HT1080 (cell line): ENCODE measurements at places on chromosomes 7 and 10. TPM values are rescaled to one million over a fixed set of nuclear protein-coding genes. Genes with fewer than 3 reads are reported as not detected.

GRCh38 chr10:132677096-132677472, 108.9 kb downstream of the NKX6-2 start:
- DNase-seq = no peak

- no peak for DNase-seq
Observed at GRCh38 chr10:43962346-43963191, 313.9 kb upstream of the ZNF32 start.

DNA sequence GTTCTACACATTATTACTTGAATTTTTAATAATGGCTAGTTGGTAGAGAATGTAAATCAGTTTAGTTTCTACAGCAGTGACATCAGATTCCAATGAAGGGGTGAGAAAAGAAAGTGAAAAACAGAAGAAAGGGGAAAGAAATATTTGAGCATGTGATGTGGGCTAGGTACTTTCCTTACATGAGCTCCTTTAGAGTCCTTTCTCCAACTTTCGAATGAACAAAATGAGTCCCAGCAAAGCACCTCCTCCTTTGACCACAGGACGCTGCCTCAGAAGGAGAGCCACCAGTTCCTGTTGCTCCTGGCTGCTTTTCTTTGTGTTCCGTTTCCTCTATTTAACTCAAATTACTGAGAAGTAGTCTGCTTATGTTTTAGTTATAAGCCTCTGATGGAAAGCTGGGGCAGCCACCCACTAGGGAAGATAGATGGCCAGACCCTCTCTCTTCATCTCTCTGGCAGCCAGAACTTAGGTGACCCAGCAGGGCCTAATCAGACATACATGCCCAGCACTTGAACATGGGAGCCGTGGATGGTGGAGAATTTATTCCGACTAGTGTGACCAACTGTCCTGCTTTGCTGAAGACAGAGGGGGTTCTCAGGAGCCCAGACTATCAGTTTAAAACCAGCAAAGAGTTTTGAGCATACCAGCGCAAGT, 82.4 kb upstream of the NME8 start:
- DNase-seq = no peak

DNA sequence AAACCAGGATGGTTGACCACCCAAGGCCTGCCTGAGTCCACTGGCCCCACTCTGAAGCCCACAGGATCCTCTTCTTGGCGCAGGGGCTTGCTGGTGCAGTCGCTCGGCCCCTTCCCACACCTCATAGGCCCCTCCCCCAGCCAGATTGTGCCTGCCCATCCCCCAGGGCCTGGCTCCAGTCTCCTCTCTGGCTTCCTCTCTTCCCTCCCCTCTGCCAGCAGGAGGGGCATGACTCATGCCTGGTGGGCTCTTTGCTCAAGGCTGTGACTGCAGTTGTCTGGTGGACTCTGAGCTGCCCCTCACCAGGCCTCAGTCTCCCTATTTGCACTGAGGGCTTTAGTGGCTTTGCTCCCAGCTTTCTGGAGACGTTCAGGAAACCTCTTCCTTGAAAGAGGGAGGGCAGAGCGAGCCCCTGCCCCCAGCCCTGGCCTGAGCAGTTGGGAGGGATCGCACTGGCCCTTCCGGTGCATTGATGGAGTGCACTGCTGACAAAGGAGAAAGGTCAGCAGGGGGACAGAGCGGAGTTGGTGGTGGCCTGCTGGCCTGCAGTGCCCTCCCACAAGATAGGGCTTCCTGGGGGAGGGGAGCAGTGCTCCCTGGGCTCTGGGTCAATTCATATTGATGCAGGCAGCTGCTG, 60.7 kb downstream of the ZMIZ1 start:
- DNase-seq = peak; percentile 68

DNA sequence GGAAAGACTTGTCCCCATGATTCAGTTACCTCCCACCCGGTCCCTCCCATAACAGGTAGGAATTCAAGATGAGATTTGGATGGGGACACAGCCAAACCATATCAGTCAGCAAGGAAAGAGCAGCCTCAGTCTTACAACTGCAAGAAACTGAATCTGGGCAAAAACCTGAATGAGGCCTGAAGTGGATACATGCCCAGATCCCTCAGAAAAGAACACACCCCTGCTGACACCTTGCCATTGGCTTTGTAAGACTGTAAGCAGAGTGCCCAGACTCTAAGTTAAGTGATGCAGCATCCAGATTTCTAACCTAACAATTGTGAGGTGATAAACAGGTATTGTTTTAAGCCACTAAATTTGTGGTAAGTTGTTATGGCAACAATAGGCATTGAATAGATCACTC, 670.8 kb downstream of the SORCS1 start:
- no peak for DNase-seq

DNA sequence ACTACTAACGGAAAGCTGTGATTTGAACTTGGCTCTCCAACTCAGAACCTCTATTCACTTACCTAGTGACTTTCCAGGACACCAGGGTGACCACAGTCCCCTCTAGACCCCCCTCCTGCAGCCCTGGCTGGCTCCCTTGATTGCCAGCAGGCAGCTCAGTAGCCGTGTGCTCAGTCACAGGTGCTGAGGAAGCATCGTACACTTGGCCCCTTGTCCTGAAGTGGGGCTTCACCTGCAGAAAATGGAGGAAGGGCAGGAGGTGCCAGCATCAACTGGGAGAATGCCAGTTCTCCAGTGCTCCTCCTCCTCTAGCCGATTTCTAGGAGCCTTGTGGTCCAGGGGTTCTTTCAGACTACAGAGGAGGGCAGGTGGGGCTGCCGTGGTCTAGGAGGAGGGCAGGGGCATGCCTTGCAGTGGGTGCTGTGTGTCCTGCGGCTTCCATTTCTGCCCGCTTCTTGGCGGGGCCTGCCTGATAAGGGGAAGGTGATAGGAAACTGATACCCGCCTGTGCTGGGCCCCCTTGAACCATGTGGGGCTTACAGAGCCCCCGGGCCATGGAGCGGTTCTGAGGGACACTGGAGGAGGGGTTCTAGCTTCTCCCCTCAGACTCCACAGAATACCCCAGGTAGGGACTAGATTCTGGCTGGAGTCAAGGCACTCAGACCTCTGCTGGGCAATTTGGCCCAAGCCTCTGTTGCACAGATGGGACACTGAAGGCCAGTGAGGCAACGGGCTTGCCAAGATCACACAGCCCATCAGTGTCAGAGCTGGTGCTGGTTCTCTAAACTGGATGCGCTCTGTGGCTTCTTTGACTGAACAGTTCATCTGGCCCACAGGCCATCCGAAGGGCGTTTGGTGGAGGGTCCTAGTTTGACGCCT, 14.0 kb downstream of the FAM241B start:
- DNase-seq = no peak

DNA sequence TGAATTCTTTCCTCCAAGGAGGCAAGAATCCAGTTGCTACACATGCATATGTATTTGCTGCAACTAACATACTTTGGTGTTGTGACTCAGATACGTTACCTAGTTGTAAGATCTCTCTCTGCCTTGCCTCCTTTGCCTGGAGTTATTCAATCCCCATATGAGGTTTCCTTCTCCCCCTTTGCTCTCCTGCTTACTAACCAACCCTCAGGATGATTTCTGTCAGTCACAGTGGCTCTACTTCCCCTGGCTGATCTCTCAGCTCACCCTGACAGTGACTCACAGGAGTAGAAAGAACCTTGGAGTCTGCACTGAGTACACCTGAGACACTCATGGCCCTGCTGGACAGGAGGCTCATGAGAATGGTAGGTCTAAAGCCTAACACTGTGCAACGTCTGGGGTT, 92.0 kb downstream of the TMEM106B start:
- peak; percentile 58 for DNase-seq

DNA sequence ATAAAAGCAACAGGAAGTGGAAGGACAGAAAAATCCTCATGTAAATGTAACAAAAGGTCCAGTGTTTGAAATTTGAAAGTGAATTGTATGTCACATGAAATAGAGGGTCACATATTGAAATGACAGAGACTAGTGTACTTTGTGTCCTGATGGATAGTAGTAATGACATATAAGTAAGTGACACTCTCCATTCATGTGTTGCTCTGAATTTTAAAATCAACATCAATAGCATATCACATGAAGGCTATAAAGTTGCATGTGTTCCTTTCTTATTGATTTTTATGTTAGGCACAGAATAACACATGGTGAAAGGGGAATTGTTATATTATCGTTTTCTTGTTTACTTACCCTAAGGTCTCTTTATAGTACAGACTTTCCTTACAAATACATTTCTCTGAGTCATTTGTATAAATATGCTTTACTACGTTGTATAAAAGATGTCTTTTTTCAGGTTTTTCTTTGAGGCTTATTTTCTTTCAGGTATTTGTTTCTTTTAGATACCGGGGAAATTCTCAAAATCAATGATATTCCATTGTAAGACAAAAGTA, 104.6 kb upstream of the CACNA2D1 start:
- no peak for DNase-seq

DNA sequence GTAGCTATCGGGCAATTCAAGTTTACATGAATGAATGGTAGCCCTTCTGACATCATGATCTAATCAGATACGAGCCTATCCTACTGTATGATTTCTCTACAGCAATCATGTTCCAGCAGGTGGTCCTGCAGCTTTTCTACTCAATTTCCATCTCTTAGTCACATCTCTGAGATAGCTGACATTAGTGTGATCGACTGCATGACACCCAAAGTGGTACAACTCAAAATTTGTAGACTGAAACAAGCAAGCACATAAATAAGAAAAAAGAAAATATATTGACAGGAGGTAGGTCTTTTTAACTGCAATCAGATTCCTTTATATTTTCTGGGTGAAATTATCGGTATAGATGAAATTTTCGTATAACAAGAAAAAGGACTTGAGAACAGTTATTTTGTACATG, 132.0 kb downstream of the PPP1R17 start:
- no peak for DNase-seq

GRCh38 chr10:14616955-14617730, 157.6 kb downstream of the FAM107B start:
- DNase-seq = no peak

DNA sequence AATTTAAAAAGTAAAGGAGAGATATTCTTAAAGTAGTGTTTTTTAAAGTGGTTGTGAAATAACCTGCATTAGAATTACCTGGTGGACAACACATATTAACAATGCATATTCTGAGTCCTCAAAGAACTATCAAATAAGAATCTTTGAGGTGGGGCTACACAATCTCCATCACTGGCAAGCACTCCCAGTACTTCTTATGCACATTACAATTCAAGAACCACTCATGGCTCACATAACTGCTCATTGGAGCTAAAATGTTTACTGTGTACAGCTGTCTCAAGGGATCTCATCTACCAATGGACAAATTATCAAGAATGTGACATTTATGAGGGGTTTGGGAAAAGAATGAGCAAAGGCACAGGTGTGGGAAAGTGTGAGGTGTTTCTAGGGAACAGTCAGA, 692.0 kb downstream of the PHTF2 start:
- DNase-seq = no peak

DNA sequence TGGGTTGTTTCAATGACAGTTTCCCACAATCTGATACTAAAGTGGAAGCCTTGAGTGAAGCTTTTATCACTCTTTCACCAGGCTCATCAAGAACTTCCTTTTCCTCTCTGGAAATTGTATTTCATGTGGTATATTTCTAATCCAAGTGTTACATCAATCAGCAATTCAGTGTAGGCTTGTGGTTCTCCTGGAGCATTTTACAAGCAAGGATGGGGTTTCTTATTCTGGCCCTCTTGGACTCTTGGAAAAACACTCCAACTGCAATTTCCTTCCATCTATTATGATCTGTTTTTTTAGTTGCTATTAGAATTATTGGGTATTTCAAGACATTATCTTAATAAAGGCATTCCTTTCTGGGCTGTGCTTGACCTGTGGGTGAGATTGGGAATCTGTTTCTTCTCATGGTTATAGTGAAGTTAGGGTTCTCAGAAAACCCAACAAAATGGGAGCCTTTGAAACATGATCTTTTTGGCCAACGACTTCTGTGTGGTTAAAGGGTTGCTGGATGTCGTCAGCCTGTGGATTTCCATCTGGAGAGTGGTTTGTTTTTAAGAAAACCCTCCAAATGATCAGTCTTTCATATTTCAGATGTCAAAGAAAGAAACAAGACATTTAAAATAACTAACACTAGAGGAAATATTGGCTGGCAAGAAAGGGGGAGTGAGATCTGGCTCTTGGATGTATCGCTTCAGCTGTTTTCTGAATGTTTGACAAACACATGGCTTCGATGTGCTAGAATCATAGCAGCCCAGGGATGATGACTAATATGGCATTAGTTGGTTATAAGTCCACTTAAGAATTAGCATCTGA, 540.2 kb downstream of the LRMDA start:
- DNase-seq = peak; percentile 37

- no peak for DNase-seq
Observed at GRCh38 chr7:159160450-159160849, 15.8 kb upstream of the VIPR2 start.

AKR1C4 gene
- not detected in 2 replicates for total RNA-seq

ZNF679 gene
- not detected in 2 replicates for total RNA-seq

CPEB3 gene
- total RNA-seq = 0.37 and 0.43 TPM in 2 replicates

NAT16 gene
- not detected in 2 replicates for total RNA-seq

WNT8B gene
- total RNA-seq = not detected in 2 replicates
